BJ (cell line): ENCODE measurements at places on chromosomes 13 and 19.

- DNase-seq = no peak
These were observed 4.0 kb downstream of the EBI3 start for GRCh38 chr19:4233282-4233853.

DNA sequence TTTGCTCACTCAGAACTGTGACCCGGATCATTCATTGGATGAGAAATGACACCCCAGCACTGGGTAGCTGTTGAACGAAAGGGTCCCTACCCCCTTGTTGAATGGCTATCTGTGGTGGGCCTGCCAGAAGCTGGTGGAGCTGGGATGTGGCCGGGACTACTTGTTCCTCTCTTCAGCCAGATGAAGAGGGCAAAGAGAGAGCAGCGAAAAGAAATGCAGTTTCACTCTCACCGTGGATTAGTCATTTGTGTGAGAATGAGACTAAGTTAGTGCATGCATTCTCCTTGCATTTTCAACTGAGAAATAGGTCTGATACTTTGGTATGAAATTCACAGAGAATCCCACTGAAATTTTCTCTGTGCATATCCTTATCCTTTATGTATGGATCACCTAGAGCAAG, 553.1 kb downstream of the IRS2 start:
- DNase-seq = no peak

- DNase-seq = no peak
These were observed 3.2 kb upstream of the PDE4C start for GRCh38 chr19:18229474-18229873.

- DNase-seq = no peak
These were observed 531.9 kb downstream of the KLF12 start for GRCh38 chr13:73602295-73602694.

GRCh38 chr19:7527516-7528191, 5.2 kb downstream of the MCOLN1 start:
- DNase-seq = no peak

DNA sequence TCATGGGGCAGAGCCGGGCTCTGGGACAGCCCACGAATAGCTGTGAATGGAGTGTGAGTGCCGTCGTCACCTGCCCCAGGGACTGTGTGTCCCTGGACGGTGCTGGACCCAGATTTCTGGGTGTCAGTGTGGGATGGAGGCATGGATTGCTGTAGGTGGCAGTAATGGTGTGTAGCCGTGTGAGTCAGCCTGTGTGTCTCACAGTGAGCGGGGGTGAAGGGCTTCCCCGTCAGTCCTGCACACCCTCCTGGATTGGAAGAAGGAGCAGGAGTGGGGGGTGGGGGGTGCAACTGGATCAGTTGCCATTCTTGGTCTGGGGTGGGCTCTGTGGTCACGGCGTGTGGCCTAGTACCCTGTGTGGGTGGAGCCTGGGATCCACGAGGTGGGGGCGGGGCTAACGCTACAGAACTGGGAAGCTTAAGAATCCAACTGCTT, 6.5 kb upstream of the LTBP4 start:
- DNase-seq = no peak

DNA sequence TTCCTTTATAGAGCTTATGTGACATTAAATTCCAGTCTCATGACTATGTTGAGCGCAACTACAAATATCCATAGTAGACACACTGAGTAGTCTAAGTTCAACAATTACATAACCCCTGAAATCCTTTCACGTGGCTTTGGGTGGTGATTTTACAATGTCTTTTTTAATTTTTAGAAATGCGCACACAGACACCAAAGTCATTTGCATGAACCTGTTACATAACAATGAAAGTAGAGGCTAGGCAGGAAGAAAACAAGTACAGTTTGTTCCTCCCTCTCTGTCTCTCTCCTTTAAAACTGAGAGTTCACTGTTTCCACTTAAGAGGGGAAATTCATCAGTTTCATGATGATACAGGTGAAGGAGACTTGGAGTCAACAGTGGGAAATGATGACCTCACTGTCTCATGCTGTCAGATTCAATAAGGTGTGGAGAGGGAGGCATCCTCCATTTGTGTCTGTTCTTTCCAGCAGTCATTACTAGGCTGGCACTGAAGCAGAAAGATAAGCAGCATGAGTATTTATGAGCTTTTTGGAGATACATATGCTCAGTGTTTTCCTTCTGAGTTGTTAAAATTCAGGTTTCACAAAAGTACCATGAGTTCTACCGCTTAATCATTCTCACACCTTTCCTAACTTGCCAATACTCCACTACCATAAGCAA, 201.8 kb downstream of the LHFPL6 start:
- DNase-seq = no peak

DNA sequence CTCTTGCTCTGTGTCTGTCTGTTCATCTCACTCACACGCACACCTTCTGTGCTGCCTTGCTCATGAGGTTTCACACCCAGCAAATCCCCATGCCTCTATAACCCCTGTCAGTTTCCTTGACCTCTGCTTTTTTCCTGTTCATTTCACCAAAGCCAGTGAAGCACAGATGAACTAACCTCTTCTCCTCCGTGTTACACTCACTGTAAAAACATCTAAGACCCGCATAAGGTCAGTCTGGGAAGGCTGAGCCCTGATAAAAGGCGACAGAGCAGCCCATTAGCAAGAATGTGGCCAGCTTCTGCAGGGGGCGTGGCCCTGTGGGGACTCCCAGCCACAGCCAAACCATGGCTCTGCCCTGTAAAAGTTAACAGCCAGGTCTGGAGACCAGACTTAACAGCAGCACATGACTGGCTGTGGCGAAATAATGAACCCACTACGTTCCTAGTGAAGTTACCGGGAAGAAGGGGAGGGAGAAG, 42.8 kb upstream of the NPAS1 start:
- peak; percentile 66 for DNase-seq

DNA sequence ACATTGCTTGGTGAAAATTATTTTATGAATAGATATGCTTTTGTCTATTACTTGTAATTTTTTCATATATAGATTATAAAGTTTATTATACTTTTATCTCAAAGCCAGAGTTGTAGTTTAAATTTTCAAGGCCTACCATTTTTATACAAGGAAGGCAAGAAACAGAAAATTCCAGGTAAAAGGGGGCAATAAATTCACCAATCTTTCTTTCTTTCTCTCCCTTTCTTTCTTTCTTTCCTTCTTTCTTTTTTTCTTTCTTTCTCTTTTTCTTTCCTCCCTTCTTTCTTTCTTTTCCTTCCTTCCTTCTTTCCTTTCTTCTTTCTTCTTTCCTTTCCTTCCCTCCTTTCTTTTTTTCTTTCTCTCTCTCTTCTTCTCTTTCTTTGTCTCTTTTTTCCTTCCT, 529.4 kb downstream of the PCDH17 start:
- DNase-seq = no peak
